ENCODE measurements at places on chromosomes 7 and 10. TPM values are rescaled to one million over a fixed set of nuclear protein-coding genes. Genes with fewer than 3 reads are reported as not detected.
A peak's percentile ranks its signal among the peaks of the same experiment; 100 is the strongest.

The TUBAL3 gene
- total RNA-seq, result not detected

The CACNB2 gene
- total RNA-seq, result not detected

GRCh38 chr7:8353991-8354390, 79.4 kb upstream of the NXPH1 start:
- DNase-seq, result no peak
- H3K27ac ChIP-seq, result no peak overlapping the region
- no peaks in the 10 kb centered on the region for H3K36me3 ChIP-seq
- no peaks in the 10 kb centered on the region for H3K4me1 ChIP-seq
- H3K4me3 ChIP-seq, result no peak overlapping the region

The CFAP69 gene
- 0.13 TPM for total RNA-seq

GRCh38 chr10:74889662-74889998, 63.2 kb downstream of the KAT6B start:
- peaks cover 11% of the 10 kb centered on the region for H3K4me1 ChIP-seq
- no peak overlapping the region for H3K27ac ChIP-seq
- no peak overlapping the region for H3K4me3 ChIP-seq
- H3K27me3 ChIP-seq, result no peaks in the 10 kb centered on the region

The GCK gene
- not detected for total RNA-seq

DNA sequence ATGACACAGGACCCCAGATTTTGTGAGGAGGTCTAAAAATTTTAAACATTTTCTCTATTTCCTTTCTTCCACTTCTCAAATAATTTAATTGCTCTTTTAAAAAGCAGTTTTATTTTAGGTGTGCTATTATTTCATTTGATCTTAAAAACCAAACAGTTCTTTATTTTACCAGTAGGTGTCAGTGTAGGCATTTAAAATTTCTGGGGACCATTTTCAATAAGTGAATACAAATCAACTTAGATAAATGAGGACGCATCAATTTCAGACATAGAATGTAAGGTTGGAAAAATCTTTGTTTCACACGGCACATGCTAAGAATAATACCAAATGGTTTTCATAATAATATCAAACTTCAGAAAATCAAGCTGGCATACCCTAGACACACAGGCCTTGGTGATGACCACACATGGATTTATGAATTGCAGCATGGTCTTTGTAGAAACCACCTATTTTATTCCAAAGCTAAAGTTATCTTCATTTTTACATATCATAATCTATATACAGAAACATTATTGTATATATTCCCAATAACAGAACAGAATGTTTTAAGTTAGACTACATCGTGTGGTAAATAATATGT, 127.6 kb upstream of the SLC26A5 start:
- peak; percentile 52 for DNase-seq
- H3K4me3 ChIP-seq, result no peak overlapping the region
- H3K4me1 ChIP-seq, result no peaks in the 10 kb centered on the region
- H3K27me3 ChIP-seq, result no peaks in the 10 kb centered on the region
- H3K36me3 ChIP-seq, result no peaks in the 10 kb centered on the region

DNA sequence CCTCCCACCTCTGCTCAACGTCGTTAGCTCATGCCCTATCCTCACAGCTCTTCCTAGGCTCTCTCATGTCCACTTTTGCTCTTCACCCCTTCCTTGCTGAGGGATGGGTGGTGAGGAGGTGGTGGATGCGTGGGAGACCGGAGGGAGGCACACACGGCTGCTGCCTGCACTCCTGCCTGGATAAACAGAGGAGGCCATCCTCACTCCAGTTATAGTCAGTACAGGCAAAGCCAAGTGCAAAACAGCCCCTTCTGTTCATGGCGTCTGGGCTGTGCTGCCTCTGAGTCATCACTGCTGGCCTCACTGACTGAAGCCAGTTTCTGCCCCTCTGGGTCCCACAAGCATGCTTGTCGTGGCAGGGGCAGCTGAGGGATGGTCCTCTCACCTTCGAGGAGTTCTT, 31.9 kb upstream of the LRRC4 start:
- no peak for DNase-seq
- no peak overlapping the region for H3K4me3 ChIP-seq
- H3K4me1 ChIP-seq, result peaks cover 12% of the 10 kb centered on the region
- H3K27me3 ChIP-seq, result no peaks in the 10 kb centered on the region
- H3K27ac ChIP-seq, result no peak overlapping the region

DNA sequence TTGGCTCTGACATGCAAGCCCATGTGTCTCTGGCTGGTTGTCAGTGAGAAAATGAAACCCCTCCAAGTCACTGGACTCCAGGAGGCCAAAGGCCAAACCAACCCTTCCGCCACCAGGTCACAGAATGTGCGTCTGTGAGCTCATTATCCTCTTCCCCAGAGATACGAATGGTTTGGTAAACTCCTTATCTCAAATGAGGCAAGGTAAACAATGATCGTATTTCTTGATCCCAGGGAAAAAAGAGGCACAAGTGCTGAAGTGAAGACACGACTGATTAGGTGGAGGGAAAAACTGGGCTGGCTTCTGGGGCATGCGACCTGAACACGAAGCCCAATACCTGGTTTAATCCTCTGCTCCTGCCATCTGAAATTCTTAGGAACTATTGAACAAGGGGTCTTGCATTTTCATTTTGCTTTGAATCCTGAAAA, 70.6 kb upstream of the ARID5B start:
- H3K27me3 ChIP-seq, result no peaks in the 10 kb centered on the region
- no peak overlapping the region for H3K4me3 ChIP-seq
- H3K36me3 ChIP-seq, result no peaks in the 10 kb centered on the region

DNA sequence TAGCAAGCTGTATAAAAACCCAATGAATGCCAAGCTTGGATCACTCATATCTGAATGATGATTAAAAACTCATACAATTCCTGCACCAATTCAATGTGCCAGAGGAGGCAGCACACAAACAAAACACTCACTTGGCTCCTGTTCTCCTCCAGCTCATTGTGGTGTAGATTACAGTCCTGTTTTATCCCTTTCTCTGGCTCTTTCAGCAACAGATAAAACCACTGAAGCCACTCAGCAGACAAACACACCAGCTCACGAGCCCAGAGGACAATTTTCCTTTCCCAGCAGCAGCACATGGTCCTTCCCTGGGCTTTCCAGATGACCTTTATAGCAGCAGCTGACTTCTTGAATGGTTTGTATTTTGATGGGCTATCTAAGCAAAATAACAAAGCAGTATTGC, 107.3 kb upstream of the STARD3NL start:
- peaks cover 2% of the 10 kb centered on the region for H3K27me3 ChIP-seq
- H3K4me1 ChIP-seq, result no peaks in the 10 kb centered on the region
- H3K27ac ChIP-seq, result no peak overlapping the region

- H3K4me1 ChIP-seq, result peaks cover 17% of the 10 kb centered on the region
- no peaks in the 10 kb centered on the region for H3K36me3 ChIP-seq
- no peak overlapping the region for H3K27ac ChIP-seq
- no peak overlapping the region for H3K4me3 ChIP-seq
- no peaks in the 10 kb centered on the region for H3K27me3 ChIP-seq
- no peak for DNase-seq
These were observed 15.5 kb upstream of the CRCP start for GRCh38 chr7:66099232-66099550.

The NEURL1 gene
- total RNA-seq, result 0.95 TPM

GRCh38 chr7:66315192-66315591, 110.1 kb downstream of the TPST1 start:
- no peaks in the 10 kb centered on the region for H3K27me3 ChIP-seq
- H3K4me3 ChIP-seq, result no peak overlapping the region
- no peaks in the 10 kb centered on the region for H3K36me3 ChIP-seq

- no peak overlapping the region for H3K27ac ChIP-seq
- no peaks in the 10 kb centered on the region for H3K27me3 ChIP-seq
- no peaks in the 10 kb centered on the region for H3K4me1 ChIP-seq
- no peaks in the 10 kb centered on the region for H3K36me3 ChIP-seq
- DNase-seq, result no peak
These were observed 14.2 kb downstream of the GTF2IRD1 start for GRCh38 chr7:74467876-74468275.

The EGR2 gene
- total RNA-seq, result 17.2 TPM

The TMEM26 gene
- total RNA-seq, result not detected

DNA sequence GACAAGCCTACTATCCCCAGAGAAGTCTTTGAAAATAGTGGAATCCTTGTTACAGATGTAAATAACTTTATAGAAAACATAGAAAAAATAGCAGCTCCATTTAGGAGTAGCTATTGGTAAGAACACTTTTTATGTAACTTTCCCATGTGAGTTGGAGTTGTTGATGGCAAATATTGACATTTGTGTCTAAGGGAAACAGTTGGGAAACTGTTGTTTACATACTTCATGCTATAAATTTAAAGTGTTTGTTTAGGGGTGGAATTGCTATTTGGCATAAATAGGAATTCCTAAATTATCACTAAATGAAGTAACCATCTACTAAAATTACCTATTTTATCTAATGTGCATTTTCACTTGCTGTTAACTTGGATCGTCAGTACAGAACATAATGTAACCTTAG, 50.7 kb downstream of the GDI2 start:
- no peaks in the 10 kb centered on the region for H3K4me1 ChIP-seq
- DNase-seq, result no peak
- no peak overlapping the region for H3K27ac ChIP-seq
- H3K4me3 ChIP-seq, result no peak overlapping the region
- H3K36me3 ChIP-seq, result peaks cover 84% of the 10 kb centered on the region

The PTPRZ1 gene
- not detected for total RNA-seq

The ABCB1 gene
- 62.8 TPM for total RNA-seq

The CYP26C1 gene
- not detected for total RNA-seq

The LRMDA gene
- total RNA-seq, result 2.1 TPM

DNA sequence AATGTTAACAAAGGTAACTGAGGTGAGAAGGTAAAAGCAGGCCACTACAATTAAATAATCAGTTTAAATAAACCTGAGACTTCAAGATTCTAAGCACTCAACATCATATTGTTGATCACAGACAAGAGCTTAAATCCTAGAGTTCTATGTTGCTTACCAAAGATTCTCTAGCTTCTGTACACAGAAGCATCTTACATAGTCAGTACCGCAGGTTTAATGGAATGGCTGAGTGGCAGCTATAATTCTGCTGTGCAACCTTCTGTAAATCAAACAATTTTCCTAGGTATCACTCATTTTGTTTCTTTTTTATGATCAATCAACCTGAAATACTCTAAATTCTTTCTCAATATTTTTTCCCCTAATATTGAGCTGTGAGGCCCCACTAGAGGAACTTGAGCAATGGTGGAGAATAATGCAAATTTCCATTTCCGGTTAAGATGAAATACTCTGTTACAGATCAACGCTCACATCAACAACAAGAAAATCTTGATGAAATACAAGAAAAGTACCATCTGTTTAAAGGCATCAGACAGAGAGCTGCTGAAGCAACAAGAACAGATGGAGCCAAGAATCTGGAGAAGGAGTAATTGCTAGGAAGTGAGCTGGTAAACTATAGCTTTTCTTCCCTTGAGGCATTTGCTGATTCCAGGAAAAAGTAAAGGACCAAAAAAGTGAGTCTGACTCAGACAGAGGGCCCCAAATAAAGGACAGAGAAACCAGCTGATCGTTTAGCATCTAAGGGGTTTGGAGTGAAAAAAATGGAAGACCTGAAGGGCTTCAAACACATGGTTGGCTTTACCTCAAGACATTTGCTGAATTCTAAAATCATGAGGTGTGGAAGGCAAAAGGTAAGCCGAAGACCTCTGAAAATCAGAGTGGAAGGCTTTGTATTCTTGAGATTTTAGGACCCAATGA, 22.6 kb downstream of the PNPLA8 start:
- H3K36me3 ChIP-seq, result peaks cover 25% of the 10 kb centered on the region
- no peaks in the 10 kb centered on the region for H3K27me3 ChIP-seq
- DNase-seq, result no peak
- H3K27ac ChIP-seq, result peak overlapping the region; percentile 85
- H3K4me1 ChIP-seq, result no peaks in the 10 kb centered on the region
- no peak overlapping the region for H3K4me3 ChIP-seq

The JAZF1 gene
- total RNA-seq, result 87.6 TPM

DNA sequence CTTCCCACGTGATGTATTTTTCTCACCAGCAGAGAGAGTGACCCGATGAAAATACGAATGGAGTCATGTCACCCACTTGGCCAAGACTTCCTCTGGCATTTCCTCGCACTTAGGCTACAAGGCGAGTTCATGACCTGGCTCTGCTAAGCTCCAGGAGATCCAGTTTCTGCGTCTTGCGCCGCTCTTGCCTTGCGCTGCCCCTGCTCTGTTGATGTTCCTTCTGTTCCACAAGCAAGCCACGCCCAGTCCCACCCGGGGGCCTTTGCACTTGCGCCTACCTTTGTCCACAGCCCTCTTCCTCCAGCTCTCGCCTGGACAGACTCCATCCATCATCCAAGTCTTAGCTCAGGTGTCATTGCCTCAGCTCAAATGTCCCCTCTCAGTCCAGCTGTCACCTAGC, 116.3 kb upstream of the SHH start:
- DNase-seq, result no peak
- H3K27ac ChIP-seq, result no peak overlapping the region
- H3K4me1 ChIP-seq, result no peaks in the 10 kb centered on the region
- no peak overlapping the region for H3K4me3 ChIP-seq

DNA sequence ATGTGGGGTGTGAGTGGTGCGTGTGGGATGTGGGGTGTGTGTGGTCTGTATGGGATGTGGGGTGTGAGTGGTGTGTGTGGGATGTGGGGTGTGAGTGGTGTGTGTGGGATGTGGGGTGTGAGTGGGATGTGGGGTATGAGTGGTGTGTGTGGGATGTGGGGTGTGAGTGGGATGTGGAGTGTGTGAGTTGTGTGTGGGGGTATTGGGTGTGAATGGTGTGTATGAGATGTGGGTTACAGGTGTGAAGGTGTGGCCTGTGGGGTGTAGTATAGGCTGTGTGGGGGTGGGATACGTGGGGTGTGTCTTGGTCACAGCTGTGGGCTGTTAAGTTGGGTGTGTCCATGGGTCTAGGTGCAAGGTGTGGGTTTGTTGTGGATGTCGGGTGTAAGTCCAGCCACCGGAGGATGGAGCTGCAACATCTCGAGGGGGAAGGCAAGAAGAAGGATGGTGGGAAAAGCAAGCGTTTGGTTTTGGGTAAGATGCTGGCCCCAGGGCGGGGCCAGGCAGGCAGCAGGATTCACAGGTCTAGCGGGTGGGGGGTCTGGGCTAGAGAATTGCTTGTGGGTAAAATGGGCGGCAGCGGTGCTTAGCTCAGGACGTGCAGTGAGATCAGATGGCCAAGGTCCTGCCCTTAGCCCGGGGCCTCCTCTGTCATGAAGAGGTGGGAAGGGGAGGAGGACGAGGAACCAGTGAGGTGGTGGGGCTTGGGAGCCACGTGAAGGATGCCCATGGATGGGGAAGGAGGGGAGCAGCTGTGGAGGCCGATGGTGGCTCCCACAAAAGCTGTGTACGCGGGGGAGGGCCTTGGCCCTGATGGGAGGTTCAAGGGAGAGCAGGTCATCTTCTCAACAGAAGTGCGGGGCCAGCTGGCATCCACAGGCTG, 60.1 kb downstream of the CFAP46 start:
- no peaks in the 10 kb centered on the region for H3K36me3 ChIP-seq
- H3K27me3 ChIP-seq, result no peaks in the 10 kb centered on the region
- peak overlapping the region; percentile 26 for H3K27ac ChIP-seq

Measured in natural killer cell (primary cell).